ENCODE measurements at places on chromosomes 1 and 21. TPM values are rescaled to one million over a fixed set of nuclear protein-coding genes. Genes with fewer than 3 reads are reported as not detected.

LINGO4 gene
- not detected for total RNA-seq

C1QC gene
- total RNA-seq: 4.1 TPM

DNA sequence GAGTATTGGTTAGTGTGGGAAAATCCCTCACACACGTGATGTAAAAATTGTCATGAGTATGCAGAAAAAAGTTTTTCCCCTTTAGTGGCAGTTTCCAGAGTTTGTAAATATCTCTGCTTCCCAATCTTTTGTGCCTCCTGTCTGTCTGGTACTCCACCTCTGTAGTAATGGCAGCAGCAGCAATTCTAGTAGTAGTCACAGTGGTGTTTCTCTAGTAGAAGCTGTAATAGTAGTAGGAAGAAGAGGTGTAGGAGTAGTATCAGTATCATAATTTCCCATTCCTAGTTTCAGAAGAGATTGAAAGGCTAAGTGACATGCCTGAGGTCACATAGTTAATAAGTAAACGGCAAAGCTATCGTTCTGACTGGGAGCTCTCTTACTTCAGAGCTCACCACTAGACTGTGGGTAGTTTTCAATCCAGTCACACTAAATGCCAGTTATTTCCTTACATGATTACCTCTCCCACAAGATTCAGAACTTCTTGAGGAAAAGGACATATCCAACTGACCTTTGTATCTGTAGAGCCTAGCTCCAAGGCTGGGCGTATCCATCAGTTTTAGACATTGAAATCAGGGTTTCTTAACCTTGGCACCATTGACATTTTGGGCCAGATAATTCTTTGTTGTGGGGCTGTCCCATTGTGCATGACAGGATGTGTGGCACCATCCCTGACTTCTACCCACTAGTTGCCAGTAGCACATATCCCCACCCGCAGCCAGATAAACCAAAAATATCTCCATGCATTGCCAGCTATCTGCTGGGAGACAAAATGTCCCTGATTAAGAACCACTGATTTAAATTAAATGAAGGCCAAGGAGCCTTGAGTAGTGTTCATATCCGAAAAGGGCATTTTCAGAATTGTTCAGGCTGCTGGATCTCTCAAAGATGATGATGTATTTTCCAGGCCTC is 135.9 kb downstream of the FGGY start:
- DNase-seq: peak; percentile 39
- peaks cover 16% of the 10 kb centered on the region for H3K4me1 ChIP-seq
- H3K36me3 ChIP-seq: no peaks in the 10 kb centered on the region
- no peak overlapping the region for H3K4me3 ChIP-seq
- peak overlapping the region; percentile 91 for H3K27ac ChIP-seq

IARS2 gene
- total RNA-seq: 85.8 TPM

- peaks cover 50% of the 10 kb centered on the region for H3K4me1 ChIP-seq
- H3K36me3 ChIP-seq: no peaks in the 10 kb centered on the region
- DNase-seq: no peak
- H3K4me3 ChIP-seq: peak overlapping the region; percentile 97
- peak overlapping the region; percentile 99 for H3K27ac ChIP-seq
These were observed 1.5 kb downstream of the ATP1A1 start for GRCh38 chr1:116374353-116375147.

KLF17 gene
- 0.08 TPM for total RNA-seq

- no peaks in the 10 kb centered on the region for H3K27me3 ChIP-seq
- H3K36me3 ChIP-seq: no peaks in the 10 kb centered on the region
- H3K4me3 ChIP-seq: no peak overlapping the region
- DNase-seq: peak; percentile 36
- H3K4me1 ChIP-seq: peaks cover 11% of the 10 kb centered on the region
These were observed 46.8 kb downstream of the XCL1 start for GRCh38 chr1:168623003-168623828.

DNA sequence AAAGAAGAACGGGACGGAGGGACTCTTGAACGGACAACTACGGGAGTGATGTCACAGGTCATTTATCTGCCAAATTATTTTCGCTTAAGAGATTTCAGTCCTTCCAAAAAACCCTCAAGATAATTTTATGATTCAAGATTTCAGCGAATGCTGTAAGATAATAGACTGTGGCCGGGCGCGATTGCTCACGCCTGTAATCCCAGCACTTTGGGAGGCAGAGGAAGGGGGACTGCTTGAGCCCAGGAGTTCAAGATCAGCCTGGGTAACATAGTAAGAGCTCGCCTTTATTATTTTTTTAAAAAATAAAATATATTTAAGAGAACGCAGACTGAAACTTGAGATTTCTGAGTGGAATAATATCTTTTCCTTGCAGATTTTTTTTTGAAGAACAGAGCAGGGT is 609 bp downstream of the RWDD2B start:
- no peaks in the 10 kb centered on the region for H3K27me3 ChIP-seq
- no peak for DNase-seq
- no peaks in the 10 kb centered on the region for H3K4me1 ChIP-seq
- peak overlapping the region; percentile 79 for H3K27ac ChIP-seq
- H3K36me3 ChIP-seq: no peaks in the 10 kb centered on the region

SPRR2D gene
- total RNA-seq: not detected

DNA sequence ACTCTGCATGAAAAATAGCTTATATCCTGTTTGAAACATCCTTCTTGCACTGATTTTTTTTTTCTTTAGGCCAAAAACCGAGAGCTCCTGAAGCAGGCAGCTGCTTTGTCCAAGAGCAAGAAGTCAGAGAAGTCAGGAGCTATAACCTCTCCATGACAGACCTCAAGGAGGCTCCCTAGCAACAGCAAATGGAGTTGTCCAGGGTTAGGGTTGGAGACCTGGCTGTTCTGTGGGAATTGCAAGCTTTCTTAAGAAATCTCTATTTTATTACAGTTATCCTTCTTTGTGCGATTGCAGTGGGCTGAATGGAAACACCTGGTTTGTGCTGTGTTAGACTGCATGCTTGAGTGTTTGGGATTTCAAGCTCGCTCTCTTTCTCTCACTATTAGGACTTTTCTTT is 12.6 kb upstream of the STX12 start:
- H3K27me3 ChIP-seq: no peaks in the 10 kb centered on the region
- H3K4me1 ChIP-seq: no peaks in the 10 kb centered on the region
- no peak overlapping the region for H3K4me3 ChIP-seq
- DNase-seq: peak; percentile 17
- H3K27ac ChIP-seq: no peak overlapping the region

- peaks cover 12% of the 10 kb centered on the region for H3K4me1 ChIP-seq
- no peak overlapping the region for H3K4me3 ChIP-seq
- no peak for DNase-seq
- H3K27ac ChIP-seq: peak overlapping the region; percentile 75
These were observed 138.4 kb upstream of the LHX8 start for GRCh38 chr1:74995821-74996220.

DNA sequence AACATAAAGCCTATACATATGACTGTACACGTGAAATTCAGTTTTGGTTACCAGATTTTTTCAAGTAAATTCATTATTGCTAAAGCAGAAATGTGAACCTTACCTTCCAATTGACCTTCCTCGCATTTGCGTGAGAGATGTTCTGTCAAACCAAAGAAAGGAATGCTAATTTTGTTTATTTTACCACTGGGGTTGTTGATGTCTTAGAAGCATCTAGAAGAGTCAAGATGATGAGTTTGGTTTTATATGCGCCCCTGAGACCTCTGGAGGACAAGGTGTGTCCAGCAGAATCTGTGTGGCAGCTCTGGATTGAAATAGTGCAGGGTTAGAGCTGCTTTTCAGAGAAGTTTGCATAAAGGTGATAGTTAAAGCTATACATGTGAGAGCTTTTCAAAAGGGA is 48.4 kb downstream of the ZBTB40 start:
- H3K4me3 ChIP-seq: no peak overlapping the region
- H3K27me3 ChIP-seq: no peaks in the 10 kb centered on the region
- DNase-seq: no peak
- H3K27ac ChIP-seq: no peak overlapping the region

DNASE2B gene
- total RNA-seq: 0.68 TPM

SPRR2A gene
- not detected for total RNA-seq

PDIK1L gene
- total RNA-seq: 16.8 TPM

GRCh38 chr1:1598720-1599029 is 1.3 kb downstream of the FNDC10 start:
- no peaks in the 10 kb centered on the region for H3K36me3 ChIP-seq
- no peak for DNase-seq
- no peak overlapping the region for H3K27ac ChIP-seq
- H3K4me1 ChIP-seq: peaks cover 3% of the 10 kb centered on the region
- H3K4me3 ChIP-seq: no peak overlapping the region
- H3K27me3 ChIP-seq: peaks cover 72% of the 10 kb centered on the region

NR5A2 gene
- total RNA-seq: 49.6 TPM

GRCh38 chr1:104341944-104342343 is 592.2 kb downstream of the AMY1C start:
- no peak overlapping the region for H3K4me3 ChIP-seq
- no peaks in the 10 kb centered on the region for H3K27me3 ChIP-seq
- H3K4me1 ChIP-seq: no peaks in the 10 kb centered on the region
- H3K27ac ChIP-seq: no peak overlapping the region
- H3K36me3 ChIP-seq: no peaks in the 10 kb centered on the region
